Head of caudate nucleus (tissue), 42 donors: ENCODE measurements at places on chromosomes 2 and 18.
A peak's percentile ranks its signal among the peaks of the same experiment; 100 is the strongest.

GRCh38 chr2:165281387-165281786, 42.2 kb downstream of the SCN2A start:
- DNase-seq = no peak

DNA sequence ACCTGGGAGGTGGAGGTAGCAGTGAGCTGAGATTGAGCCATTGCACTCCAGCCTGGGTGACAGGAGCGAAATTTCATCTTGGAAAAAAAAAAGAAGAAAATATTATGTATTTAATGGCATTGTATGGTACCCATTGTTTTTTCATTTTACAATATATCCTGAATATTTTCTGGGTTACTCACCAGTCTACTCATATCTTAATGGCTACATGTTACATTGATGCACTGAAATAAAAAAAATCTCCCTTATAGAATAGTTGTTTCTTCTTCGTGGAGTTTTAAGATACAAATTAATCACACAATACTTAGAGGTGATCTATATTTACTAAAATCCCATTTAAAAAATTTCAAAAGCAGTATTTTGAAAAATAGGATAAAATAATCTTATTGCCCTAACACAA, 66.3 kb upstream of the XPO1 start:
- DNase-seq = no peak

GRCh38 chr18:37493352-37493935, 72.2 kb downstream of the CELF4 start:
- no peak for DNase-seq

- DNase-seq = no peak
Measured at GRCh38 chr2:190910341-190911136, 29.9 kb downstream of the GLS start.

- DNase-seq = no peak
Measured at GRCh38 chr2:178796079-178796677, 11.0 kb downstream of the TTN start.

DNA sequence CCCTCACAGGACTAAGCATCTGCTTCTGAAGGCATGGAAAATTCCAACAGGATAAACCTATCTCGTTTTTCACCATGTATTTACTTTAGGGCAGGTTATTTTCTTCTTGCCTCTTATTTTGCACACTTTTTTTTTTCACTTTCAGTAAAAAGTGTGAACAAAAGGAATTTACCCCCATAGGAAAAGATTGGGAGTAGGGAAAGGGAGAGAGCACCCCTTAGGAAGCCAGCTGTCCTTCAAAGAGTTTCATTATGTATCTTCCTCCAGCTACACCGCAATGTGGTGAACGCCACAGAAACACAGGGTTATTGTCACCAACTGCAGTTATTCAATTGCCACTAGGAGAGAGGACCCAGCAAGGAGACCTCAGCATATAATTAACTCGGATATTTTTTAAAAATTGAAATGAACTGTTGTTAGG, 286.2 kb upstream of the VRK2 start:
- no peak for DNase-seq

GRCh38 chr18:70284976-70285620, 3.7 kb upstream of the SOCS6 start:
- DNase-seq = no peak

DNA sequence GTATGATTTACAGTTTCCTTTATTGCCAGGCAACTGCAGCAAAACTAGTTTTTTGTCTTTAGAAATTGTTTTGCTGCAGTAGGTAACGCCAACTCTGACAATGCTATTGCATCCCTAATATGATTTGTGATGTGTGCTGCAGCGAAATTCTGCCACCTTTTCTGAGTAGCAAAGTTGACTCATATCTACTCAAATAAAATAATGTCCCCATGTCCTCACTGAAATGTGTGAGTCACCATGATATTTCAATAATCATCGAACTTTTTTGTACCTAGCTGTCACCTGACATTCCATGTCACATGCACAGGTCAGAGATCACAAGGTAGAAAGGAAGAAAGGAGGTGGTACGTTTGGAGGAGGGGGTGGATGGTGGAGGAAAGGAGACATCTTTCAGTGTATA, 205.0 kb downstream of the RAD51AP2 start:
- DNase-seq = peak; percentile 11

DNA sequence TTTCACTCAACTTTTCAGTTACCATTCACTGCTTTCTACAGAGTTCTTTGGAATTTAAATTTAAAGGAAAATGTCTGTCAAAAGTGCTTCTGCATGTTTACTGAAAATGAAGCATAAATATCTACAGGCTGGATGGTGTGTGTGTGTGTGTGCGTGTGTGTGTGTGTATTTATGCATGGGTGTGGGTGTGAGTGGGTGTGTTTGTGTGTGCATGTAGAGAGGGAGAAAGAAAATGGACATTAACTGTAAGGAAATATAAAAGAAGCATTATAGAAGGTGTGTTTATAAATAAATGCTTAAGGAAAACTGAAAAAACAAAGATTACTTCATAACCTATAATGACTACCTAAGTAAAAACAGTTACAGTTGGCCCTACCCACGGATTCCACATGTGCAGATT, 43.2 kb downstream of the FANCL start:
- no peak for DNase-seq

DNA sequence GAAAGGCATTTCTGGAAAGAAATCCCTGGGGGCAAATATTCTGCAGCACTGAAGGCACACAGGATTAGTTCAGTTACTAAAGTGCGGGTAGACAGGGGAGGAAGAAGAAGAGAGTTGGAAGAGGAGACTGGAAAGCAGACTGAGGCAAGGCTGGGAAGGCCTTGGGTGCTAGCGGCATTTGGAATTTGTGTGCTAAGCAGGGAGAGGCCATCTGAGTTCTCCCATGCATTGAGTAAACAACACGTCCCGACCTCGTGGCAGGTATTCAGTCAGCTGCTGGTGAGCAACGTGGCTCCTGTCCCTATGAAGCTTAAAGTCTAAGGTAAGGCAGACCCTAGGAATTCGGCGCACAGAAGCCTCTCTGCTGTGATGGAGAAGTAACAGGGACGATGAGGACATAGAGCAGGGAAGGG, 30.7 kb downstream of the ATP8B1 start:
- DNase-seq = no peak

GRCh38 chr2:7722212-7722910, 805.1 kb downstream of the RNF144A start:
- no peak for DNase-seq

DNA sequence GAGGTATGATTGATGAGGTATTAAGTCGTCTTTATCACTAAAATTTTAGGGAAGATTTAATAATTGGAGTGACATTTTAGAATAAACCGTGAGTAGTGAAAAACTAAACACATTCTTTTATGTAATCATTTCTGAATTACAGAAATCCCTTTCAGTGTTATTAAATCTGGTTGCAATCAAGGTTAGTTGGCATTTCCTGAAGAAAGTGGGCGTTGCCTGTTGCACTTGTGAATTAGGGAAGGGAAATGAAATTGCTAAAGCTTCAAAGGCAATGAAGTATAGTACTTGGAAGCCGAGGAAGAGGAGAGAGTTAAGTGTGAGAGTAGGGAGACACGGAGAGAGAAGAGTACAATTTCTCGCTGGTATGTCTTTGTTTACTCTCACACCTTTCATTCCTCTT, 274.5 kb downstream of the SLC8A1 start:
- DNase-seq = no peak

- DNase-seq = no peak
Measured at GRCh38 chr18:34848156-34848555, 138.1 kb downstream of the DTNA start.

GRCh38 chr2:69594341-69594740, 49.2 kb downstream of the AAK1 start:
- DNase-seq = no peak

DNA sequence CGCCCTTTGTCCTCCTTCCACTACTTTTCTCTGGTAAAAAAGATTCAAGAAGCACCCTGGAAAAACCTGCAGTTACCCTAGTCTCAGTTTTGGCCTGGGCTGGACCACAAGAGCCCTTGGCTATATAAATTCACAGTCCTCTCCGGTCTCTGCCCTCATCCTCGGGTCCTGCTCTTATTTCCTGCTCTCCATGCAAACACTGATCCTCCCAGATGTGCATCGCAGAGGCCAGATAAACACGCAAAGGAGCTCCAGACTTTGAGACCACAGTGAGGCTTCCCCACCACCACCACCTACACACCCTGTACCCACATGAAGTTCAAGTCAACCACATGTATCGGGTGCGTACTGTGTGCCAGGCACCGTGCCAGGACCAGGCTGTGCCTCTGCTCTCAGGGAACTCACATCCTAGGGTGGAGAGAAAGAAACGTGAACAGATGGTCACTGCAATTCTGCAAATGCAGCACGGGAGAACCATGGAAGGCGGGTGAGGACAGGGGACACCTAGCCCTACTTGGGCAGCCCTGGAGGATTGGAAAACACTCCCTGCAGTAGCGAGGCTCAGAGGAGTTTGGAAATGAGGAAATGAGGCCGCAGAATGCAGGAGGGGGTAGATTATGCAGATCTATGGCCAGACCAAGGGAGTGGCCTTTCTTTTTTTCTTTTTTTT, 7.4 kb downstream of the CTDSP1 start:
- no peak for DNase-seq

GRCh38 chr2:175363699-175364098, 182.2 kb upstream of the ATP5MC3 start:
- no peak for DNase-seq

- DNase-seq = no peak
Measured at GRCh38 chr2:126839796-126840195, 58.9 kb upstream of the TEX51 start.
